ENCODE measurements at places on chromosomes 11 and 22.

DNA sequence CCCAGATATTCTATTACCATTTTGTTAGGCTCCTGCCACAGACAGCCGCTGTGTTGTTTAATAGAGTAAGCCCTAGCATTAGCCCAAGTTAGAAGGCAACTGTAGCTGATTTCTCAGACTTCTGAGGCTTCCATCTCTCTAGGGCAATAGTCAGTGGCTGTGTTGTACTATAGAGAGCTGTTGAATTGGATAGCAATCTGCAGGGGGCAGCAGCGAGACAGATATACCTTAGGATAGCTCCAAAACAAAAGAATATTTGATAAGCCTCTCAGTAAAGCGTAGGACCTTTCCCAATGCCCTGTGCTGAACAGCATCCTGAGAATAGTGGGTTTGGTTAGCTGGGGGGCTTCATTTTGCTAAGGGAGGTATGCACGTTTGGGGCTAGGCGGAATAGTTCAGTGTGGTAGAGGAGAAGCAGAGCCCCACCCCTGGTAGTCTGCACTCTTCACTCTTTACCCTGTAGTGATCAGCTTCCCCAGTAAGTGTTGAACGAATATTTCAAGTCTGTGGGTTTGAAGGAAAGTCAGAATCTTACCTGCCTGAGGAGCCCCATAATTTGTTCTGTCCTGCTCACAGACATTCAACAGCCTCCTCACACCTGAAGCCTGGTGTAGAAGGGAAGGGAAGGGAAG is 515.1 kb downstream of the INSC start:
- DNase-seq = no peak

- no peak for DNase-seq
Observed at GRCh38 chr11:86372586-86372985, 2.1 kb upstream of the CCDC81 start.

- DNase-seq = no peak
Observed at GRCh38 chr11:13644997-13645687, 23.3 kb upstream of the FAR1 start.

- no peak for DNase-seq
Observed at GRCh38 chr11:19101796-19102520, 15.0 kb upstream of the ZDHHC13 start.
